ENCODE measurements at places on chromosomes 1 and 21. TPM values are rescaled to one million over a fixed set of nuclear protein-coding genes. Genes with fewer than 3 reads are reported as not detected.

DNA sequence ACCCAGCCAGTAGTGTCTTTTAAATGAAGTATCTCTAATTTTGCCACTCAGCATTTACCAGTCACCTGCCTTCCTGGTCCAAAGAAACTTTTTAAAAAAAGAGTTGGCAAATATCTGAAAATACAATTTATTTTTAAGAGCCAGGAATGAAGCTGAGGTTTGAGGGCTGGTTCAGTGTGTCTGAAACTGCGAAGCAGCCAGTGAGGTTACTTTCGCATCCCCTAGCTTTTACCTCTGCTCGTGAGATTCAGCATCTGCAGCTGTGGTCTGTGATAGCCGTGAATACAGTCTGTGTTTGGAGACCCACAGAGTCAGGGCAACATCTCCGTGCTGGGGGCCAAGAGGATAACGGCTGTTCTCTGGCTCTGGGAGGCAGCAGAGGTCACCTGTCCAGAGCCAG lies 21.3 kb upstream of the KCNAB2 start:
- DNase-seq, result no peak

GRCh38 chr1:217977943-217978342 lies 307.1 kb upstream of the RRP15 start:
- DNase-seq, result no peak

GRCh38 chr1:247115545-247115944 lies 11.4 kb upstream of the ZNF669 start:
- DNase-seq, result no peak

DNA sequence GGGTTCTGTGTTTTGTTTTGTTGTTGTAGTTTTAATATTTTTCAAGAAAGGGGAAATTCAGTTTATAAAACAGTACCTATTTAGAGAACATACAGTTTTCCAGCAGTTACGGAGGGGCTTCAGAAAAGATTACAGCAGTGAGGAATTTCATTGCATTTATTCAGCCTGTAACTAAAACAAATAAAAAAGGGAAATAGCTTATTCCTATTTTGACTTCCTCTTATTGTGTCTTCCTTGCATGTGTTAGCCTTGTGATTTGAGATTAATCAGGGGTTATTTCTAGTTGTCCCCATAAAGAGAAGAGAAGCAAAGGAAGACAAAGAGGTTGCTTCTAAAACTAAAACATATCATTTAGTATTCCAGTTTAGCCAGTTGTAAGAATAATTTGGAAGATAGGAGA lies 35.0 kb downstream of the CTTNBP2NL start:
- no peak for DNase-seq

GRCh38 chr1:74835051-74835450 lies 102.1 kb downstream of the TYW3 start:
- DNase-seq, result peak; percentile 93

Gene SLFNL1
- not detected for total RNA-seq

Gene KLHDC9
- total RNA-seq, result not detected

Gene ZBED6
- 7.1 TPM for total RNA-seq

DNA sequence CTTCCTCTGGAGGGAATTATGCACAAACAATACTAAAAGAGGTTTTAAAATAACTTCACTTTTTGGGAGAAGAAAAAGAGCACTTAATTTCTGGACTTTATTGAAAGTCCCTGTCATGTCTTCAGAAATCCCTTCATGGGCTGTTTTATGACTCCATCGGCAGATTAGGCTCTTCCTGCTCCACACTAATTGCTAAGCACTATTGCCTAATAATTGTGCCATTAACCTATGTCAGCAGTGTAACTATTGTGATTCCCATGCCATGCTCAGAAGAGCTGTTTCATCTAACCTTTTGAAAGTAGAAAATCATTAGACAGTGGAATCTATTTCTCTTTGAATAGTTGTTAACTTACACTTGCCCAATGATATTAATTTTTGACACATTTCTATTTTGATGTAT lies 489.3 kb upstream of the RUNX1 start:
- no peak for DNase-seq

DNA sequence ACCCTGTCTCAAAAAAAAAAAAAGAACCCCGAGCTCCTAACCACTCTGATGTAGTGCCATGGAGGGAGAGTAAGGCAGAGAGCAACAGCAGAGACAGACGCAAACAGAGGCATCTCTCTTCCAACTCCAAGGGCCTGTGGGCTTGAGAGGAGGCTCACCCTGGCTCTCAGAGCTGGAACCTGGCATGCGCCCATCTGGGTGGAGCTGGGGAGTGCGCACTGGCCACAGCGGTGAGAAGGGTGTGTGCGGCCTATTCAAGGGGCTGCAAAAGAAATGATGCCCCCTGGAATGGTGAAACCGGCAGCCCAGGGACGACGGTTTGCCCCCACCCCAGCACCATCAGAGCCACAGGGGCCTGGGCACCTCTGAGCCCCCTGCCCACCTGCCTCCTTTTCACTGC lies 17.6 kb downstream of the COL8A2 start:
- DNase-seq, result no peak

DNA sequence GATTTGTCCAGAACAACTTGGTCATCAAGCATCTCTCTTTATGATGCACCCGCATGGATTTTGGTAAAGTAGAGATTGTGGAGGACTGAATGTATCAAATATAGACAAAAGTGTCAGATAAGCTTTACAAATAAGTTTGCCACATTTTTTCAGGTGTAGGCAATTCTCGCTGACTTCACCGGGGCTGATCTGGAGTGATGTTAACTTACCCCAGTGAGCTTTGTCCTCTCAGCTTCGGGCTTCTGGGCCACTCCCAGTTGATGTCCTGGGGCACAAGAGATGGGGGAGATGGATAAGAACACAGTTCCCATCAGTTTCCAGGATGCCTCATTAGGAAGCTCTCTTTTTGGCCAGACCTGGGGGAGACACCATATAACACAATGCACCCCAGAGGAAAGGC lies 117.7 kb downstream of the ETS2 start:
- DNase-seq, result no peak

- peak; percentile 81 for DNase-seq
Observed at GRCh38 chr21:28142697-28143096, 850.0 kb downstream of the LTN1 start.

DNA sequence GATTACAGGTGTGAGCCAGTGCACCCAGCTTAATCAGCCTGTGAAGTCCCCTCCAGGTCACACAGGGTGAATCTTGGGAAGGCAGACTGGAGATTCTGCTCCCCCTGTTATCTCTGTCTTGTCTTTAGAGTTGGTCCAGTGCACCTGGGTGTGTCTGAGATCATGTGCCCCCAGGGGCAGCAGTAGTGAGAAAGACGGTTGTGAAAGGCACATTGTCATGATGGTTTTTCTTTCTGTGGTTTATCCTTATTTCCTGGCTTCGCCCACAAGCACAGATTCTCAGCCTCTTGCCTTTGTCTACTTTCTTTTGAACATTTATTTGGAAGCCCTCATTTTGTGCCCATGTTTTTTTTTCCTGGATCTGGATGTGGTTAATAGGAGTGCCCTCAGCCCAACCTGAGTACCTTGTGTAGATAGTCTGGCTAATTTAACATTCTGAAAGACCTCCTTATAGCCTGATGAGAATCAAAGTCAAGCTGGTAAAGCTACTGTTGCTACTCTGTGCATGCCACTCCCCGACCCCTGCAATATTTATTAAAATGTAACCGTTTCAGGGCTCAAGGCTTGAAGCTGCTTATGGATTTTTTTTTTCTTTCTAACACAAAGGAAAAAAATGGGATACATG lies 23.7 kb downstream of the UCK2 start:
- DNase-seq, result peak; percentile 37

- DNase-seq, result no peak
Observed at GRCh38 chr1:235213752-235214151, 52.7 kb upstream of the RBM34 start.

DNA sequence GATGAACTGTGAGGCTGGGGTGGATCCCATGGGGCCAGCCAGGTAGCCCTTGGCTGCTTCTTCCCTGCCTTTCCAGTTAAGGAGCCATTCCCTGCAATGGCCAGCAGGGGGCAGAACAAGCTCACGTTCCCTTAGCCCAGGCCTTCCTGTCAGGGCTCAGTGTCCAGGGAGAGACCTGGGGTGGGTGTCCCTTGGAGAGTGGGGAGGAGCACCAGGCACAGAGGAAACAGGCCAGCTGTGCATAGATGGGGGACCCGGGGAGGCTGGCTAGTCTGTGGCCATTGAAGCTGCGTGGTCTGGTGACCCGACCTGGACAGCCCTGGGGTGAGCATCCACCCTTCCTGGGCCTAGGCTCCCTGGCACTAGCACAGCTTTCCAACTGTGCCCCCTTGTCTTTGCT lies 13.2 kb upstream of the EPS8L3 start:
- peak; percentile 82 for DNase-seq

- DNase-seq, result no peak
Observed at GRCh38 chr1:60483509-60483908, 409.9 kb upstream of the C1orf87 start.

- DNase-seq, result no peak
Observed at GRCh38 chr1:232037774-232038388, 411.3 kb downstream of the DISC1 start.

Gene TNFRSF4
- total RNA-seq, result not detected

DNA sequence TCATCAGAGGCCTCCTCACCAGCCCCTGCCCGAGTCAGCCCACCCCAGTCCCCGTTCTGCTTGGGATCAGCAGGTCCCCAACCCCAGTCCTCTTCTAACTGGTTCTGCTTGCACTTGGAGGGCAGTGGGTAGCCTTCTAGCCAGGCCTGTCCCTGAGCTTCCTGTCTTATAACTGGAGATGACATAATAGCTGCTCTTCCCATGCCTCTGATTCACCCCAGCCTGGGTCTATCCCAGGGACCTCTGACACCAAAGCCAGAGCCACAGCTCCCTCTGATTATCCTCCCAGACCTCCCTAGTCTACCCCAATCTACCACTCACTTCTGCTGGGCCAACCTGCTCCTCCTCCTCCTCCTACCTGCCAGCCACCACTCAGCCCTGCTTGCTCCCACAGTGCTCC lies 31.4 kb downstream of the IQGAP3 start:
- DNase-seq, result no peak

Gene KCNE1
- total RNA-seq, result not detected

- DNase-seq, result peak; percentile 63
Observed at GRCh38 chr1:107529511-107530149, 388.8 kb downstream of the NTNG1 start.

Gene FCRL6
- not detected for total RNA-seq

GRCh38 chr1:91054780-91055481 lies 33.1 kb upstream of the ZNF644 start:
- DNase-seq, result no peak

- DNase-seq, result no peak
Observed at GRCh38 chr1:19922015-19922688, 1.3 kb downstream of the PLA2G2E start.

Gene FCGR2B
- total RNA-seq, result not detected

DNA sequence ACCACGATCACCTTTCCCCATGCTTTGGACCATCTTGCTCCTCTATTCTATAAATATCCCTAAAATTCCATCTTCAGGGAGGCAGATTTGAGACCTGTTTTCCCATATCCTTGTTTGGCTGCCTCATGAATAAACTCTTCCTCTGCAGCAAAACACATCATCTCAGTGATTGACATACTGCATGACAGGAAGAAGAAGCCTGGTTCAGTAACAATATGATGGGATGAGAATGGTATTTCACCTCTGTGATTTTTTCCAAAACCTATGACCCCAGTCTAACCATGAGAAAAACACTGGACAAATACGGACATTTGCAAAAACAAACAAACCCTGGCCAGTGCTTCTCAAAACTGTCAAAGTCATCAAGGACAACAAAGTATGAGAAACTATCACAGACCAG lies 53.8 kb upstream of the ZSWIM5 start:
- DNase-seq, result no peak

GRCh38 chr1:156953571-156953970 lies 33.1 kb downstream of the LRRC71 start:
- no peak for DNase-seq

Gene FABP3
- total RNA-seq, result not detected

DNA sequence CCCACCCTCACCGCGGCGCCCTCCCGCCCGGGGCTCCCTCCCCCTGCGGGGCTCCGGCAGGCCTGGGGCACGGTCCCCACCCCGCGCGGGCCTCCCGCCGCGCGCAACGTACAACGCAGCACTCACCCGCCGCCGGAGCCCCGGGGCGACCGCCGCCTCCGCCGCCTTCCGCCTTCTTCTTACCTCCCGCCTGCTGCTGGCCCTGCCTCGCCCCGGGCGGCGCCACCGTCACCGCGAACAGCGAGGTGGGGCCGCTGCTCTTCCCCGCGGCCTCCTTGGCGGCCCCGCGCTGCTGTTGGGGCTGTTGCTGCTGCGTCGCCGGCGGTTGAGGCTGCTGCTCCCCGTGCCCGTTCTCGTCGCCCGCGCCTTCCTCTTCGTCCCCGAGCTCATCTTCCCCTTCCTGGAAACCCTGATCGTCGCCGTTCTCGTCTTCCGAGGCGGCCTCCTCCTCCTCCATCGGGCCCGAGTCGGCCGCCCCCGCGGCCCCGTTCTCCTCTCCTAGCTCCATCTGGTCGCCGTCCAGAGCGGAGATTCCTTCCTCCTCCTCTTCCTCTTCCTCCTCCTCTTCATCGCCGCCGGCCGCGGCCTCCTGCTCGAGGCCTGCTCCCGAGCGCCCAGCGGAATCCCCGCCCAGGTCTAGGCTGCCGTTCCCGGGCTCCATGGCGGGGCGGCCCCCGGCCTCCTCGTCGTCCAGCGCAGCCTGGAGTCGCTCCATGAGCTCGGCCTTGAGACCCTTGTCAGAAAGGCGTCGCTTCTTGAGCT lies 671 bp downstream of the HNRNPU start:
- DNase-seq, result no peak

DNA sequence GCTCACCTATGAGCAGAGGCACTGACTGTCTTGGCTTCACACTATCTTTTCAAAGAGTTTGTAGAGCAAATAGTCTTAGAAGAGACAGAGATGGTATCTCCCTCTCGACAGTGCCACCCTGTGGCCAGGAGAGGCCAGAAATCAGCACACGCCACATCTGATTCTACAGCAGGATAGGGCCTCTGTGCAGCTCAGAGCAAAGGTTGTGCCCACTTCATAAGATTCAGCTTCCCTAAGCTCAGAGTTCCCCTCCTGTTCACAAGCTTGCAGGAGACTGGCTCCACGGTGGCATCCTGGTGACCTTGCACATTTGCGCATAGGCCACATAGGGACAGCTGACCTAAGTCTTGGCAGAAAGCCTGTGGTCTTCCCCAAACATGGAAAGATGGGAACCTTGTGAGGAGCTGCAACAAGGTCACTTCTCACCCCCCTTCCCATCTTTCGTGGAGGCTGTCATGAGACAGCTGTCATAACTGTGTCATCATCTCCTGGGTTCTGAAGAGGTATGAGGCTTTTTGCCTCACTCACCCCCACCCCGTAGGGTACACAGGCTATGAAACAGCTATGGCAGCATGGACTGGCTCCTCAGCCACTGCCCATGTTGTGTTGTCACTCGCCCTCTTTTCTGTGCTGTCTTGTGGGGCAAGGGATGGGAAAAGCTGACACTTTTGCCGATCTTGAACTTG lies 3.0 kb downstream of the ITLN2 start:
- DNase-seq, result peak; percentile 55
